ENCODE measurements at places on chromosomes 13 and 19. TPM values are rescaled to one million over a fixed set of nuclear protein-coding genes. Genes with fewer than 3 reads are reported as not detected.
A peak's percentile ranks its signal among the peaks of the same experiment; 100 is the strongest.

The GPR183 gene
- total RNA-seq = 11.7 TPM

The PRTN3 gene
- not detected for total RNA-seq

The IGFL1 gene
- total RNA-seq = not detected

The FOXA3 gene
- total RNA-seq = 10.1 TPM

The ELAVL3 gene
- total RNA-seq = 0.20 TPM

The ZNF682 gene
- total RNA-seq = 6.0 TPM

DNA sequence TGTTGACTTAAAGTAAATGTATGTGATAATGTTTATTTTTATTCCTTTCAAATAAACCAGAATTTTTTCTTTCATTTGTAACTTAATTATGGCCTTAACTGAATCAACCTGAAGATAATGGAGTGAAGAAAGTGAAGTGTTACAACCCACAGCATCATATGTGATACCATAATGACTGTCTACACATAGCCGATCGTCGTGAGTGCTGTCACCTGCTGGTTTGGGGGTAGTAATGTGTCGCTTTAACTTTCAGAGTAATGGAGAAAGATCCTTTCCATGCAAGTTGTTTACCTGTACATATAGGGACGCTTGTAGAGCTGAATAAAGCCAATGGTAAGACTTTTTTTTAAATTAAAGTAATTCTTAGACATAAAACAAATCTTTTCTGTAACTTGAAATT lies 9.9 kb downstream of the CDC16 start:
- DNase-seq = no peak

- no peak for DNase-seq
These were observed 12.5 kb downstream of the TM6SF2 start for GRCh38 chr19:19260417-19261214.

GRCh38 chr19:5664515-5664914 lies 15.8 kb downstream of the MICOS13 start:
- DNase-seq = no peak

DNA sequence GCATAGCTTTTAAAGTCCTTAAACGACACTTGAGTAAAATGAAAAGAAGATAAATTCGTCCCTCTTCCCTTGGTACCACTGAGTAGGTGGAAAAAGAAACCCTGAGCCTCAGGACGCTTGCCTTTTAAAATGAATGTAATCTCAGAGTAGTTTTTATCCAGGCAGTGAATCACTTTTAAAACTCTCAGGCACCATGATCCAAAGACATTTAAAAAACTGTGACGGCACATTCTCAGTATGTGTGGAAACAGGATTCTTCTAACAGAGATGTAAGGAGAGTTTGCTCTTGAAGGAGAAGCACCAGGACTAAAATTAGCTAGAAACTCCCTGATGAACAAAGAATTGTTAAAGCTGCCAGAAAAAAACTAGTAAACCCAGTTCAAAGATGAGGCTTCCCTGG lies 105.7 kb upstream of the SLC15A1 start:
- DNase-seq = no peak

DNA sequence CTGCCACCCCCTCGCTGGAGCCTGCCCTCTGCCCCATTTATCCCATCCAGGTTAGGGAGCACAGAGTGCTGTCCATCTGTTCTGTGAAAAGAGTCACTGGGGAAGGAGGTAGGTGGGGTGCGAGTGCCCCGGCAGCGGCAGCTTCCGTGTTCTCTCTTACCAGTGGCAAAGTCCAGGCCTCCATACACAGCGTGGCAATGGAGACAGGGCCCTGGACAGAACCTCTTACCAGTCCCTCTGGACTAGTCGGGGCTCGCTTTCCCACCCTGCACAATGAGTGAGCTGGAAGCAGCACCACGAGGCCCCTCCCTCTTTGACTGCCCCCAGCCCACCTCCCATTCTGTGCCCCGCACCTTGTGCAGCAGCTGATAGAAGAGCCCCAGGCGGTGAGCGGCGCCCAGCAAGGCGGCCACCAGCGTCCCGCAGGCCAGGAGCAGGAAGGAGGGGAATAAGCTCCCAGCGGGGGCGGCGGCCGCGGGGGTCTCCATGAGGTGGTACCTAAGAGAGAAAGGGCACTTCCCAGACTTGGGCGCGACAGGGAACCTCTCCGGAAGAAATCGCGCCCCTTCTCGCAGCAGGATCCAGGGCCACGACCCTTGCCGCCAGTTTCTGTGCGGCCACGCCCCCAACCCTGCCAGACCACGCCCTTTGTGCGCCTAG lies 17.5 kb downstream of the SYDE1 start:
- peak; percentile 32 for DNase-seq

DNA sequence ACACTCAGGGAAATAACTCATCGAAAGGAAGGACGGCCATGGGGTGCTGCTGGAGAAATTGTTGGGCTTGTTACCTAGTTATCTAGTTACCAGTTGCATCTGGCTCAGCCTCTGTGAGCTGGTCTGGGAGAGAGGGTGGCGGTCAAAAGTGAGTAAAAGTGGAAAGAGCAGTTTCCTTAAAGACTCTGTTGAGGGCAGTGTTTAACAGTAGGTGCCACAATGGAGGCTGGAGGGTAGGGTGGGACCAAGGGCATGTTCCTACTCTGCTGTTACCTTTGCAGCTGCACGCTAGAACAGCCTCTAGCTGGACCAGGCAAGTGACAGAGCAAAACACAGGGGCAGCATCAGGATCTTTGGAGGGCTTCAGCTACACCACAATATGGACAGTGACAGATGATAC lies 228.8 kb upstream of the STARD13 start:
- no peak for DNase-seq

- no peak for DNase-seq
These were observed 1.1 kb downstream of the CDKN2D start for GRCh38 chr19:10567656-10568055.

- no peak for DNase-seq
These were observed 19.4 kb downstream of the EPS15L1 start for GRCh38 chr19:16452325-16452724.

DNA sequence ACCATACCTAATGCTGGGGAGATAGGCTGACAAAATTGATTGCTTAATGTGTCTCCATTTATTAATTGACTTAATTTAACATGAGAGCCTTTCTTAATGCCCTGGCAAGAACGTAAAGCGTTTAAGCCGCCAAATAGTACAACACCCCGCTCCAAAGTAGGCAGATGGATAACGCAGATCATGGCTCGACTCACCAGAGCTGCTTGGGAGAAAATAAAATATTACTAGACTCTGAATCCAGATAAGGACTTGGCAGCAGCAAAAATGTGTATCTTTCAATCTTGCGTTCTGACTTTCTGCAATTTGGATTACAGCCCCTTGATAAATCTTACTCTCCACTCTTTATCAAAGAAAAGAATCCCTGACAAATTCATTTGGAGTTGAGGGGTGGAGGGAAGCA lies 403 bp upstream of the SIAH3 start:
- no peak for DNase-seq
